CD14-positive monocyte (primary cell): ENCODE measurements at places on chromosomes 2 and 18. TPM values are rescaled to one million over a fixed set of nuclear protein-coding genes. Genes with fewer than 3 reads are reported as not detected.
A peak's percentile ranks its signal among the peaks of the same experiment; 100 is the strongest.

Gene CCDC121
- 0.53 TPM for polyA plus RNA-seq

Gene CROCC2
- not detected for polyA plus RNA-seq

DNA sequence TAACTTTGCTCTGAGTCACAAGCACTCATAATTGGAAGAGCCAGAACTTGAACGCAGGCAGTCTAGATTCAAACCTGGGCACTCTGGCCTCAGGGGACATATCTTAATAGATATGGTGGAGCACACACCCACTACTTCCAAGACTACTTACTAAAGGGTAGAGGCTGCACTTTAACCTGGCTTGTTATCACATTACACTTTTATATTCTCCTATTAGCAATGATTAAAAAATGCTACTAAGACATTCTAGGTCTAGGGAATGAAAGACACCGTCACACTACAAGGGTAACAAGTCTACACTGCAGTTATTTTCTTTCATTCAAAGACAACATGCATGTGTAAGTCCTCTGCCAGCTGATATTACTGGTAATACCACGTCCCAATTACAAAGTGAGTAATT lies 258.8 kb downstream of the ZNF521 start:
- H3K36me3 ChIP-seq = no peaks in the 10 kb centered on the region
- H3K27me3 ChIP-seq = no peaks in the 10 kb centered on the region
- DNase-seq = no peak
- H3K4me3 ChIP-seq = no peak overlapping the region
- no peak overlapping the region for H3K27ac ChIP-seq

GRCh38 chr2:235856151-235856854 lies 311.9 kb downstream of the GBX2 start:
- no peaks in the 10 kb centered on the region for H3K27me3 ChIP-seq
- no peaks in the 10 kb centered on the region for H3K4me1 ChIP-seq
- no peak for DNase-seq
- no peaks in the 10 kb centered on the region for H3K36me3 ChIP-seq

DNA sequence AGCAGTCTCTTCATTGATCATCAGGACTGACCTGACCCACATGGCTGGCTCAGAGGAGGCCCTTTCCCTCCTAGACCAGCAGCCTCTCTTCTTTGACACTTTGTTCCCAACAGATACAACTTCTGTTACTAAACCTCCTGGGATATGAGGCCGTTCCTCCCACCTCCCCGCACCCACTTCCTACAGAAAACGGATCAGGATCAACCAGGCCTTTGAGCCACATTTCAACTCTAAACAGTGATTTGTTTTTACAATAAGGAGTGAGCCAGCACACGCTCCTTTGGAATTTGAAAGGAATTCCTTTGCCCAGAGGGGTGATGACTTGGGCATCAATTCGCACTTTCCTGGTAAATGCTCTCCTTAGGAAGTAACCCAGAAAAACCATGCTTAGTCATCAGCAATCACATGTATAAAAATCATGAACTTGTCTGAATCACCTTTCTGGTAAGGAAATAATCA lies 180.4 kb downstream of the FAM124B start:
- H3K27me3 ChIP-seq = no peaks in the 10 kb centered on the region
- no peak for DNase-seq
- H3K36me3 ChIP-seq = no peaks in the 10 kb centered on the region
- no peak overlapping the region for H3K27ac ChIP-seq

DNA sequence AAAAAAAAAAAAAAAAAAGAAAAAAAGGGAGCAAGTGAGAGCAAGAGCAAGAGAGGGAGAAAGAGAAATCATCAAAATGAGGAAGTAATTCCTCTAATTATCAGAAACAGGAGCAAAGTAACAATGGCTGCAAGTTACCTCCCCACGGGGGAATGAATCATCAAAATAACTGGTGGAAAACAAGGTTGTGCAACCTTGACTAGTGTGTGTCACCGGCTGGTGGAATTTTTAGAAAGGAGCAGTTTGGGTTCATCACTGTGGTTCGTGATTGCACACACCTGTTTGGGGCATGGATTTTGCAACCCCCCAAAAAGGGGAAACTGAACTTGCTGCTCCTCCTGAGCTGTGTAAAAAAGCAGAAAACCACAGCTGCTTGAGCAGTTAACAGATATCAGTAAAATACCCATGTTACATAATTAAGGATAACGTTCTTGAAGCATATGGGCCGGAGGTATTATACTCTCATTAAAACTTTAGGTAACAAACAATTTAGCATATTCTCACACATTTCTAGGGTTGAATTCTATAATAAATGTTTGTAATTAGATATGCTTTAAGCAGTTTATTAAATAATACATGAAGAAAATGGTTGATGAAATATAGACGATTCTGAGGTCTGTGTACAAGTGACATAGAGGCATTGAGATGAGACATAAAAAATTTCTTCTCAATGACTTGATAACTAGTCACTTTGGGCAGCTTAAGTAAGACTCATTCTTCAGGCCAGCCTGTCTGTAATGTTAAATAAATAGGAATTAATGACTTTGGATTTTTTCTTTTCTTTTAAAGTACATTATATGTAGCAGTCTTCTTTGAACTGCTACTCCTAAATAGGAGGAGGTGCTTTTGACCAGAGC lies 184.2 kb upstream of the ZEB2 start:
- no peaks in the 10 kb centered on the region for H3K27me3 ChIP-seq
- peaks cover 63% of the 10 kb centered on the region for H3K4me1 ChIP-seq
- peak; percentile 99 for DNase-seq
- H3K4me3 ChIP-seq = no peak overlapping the region

DNA sequence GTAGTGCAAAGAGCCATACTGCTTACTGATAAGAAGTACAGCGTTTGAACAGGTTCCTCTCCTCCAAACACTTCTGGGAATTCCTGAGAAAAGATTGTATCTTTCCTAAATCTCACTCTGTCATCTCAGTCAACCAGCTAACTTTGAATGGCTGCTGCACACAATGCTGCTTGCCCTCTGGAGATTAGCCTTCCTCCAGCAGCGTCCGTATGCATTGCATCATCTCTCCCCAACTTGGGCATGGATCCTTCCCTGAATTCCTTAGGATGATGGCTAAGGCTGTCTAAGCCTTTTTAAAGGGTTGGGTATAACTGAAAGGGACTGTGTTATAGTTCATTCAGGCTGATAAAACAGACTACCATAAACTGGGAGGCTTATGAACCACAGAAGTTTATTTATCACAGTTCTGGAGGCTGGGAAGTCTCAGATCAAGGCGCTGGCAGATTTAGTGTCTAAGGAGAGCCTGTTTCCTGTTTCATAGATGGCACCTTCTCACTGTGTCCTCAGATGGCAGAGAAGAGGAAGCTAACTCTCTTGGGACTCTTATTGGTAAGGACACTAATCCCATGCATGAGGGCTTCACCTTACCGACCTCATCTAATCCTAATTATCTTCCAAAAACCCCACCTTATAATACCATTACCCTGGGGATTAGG lies 105.3 kb downstream of the PAX3 start:
- no peak overlapping the region for H3K4me3 ChIP-seq
- H3K27me3 ChIP-seq = no peaks in the 10 kb centered on the region
- no peak for DNase-seq
- no peaks in the 10 kb centered on the region for H3K36me3 ChIP-seq
- H3K4me1 ChIP-seq = no peaks in the 10 kb centered on the region

GRCh38 chr2:206424134-206424533 lies 19.2 kb upstream of the ADAM23 start:
- H3K27me3 ChIP-seq = no peaks in the 10 kb centered on the region
- H3K27ac ChIP-seq = no peak overlapping the region
- H3K36me3 ChIP-seq = no peaks in the 10 kb centered on the region
- no peak for DNase-seq
- no peaks in the 10 kb centered on the region for H3K4me1 ChIP-seq

DNA sequence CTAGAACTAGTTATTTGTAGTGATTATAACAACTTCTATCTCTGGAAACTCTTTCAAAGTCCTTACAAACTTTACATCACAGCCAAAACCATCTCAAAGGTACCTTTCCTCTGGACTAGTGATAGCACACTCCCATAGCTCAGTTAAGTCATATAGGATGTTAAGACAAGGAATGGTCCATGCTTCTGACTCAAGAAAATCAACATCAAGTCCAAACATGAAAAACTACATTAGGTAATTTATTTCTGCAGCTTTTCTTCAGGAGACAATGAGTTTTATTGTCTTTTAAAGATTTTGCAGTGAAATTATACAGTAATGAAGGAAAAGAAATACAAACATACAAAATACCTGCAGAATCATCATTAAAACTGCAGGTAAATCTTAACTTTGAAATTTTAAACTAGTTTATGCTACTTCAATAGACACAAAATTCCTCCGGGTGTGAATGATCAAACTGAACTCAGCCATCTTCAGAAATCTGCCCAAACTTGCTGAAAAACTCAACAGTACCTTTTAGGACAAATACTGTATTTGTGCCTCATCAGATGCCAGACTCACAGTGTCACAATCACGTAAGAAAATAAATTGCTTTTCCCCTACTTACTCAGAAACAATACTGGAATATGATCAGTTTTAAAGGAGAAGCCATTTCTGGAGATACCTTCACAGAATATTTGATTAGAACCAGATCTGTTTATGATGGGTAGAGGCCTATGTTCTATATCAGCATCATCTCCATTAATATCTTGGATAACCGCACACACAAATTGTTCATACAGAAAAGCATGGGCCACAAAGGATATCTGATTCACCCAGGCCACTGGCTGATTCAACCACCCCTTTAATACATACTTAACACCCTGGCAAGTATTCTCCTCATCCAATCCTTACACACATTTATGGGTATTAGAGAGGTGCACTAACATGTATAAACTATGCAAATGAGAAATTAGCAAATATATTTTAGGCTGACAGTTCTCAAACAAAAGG lies 2.6 kb downstream of the TMEM131 start:
- no peak overlapping the region for H3K27ac ChIP-seq
- no peaks in the 10 kb centered on the region for H3K27me3 ChIP-seq
- H3K4me3 ChIP-seq = no peak overlapping the region
- H3K36me3 ChIP-seq = no peaks in the 10 kb centered on the region
